T-helper 17 cell (primary cell): ENCODE measurements at places on chromosomes 3 and 15. TPM values are rescaled to one million over a fixed set of nuclear protein-coding genes. Genes with fewer than 3 reads are reported as not detected.

TMCO5A gene
- total RNA-seq = not detected

KNG1 gene
- total RNA-seq = not detected

ISLR2 gene
- total RNA-seq = not detected

THRB gene
- 1.2 TPM for total RNA-seq

CDHR4 gene
- not detected for total RNA-seq
